ENCODE measurements at places on chromosomes 3 and 15. TPM values are rescaled to one million over a fixed set of nuclear protein-coding genes. Genes with fewer than 3 reads are reported as not detected.

- no peaks in the 10 kb centered on the region for H3K4me1 ChIP-seq
- no peaks in the 10 kb centered on the region for H3K36me3 ChIP-seq
- no peak for DNase-seq
- H3K27me3 ChIP-seq: no peaks in the 10 kb centered on the region
- no peak overlapping the region for H3K4me3 ChIP-seq
Measured at GRCh38 chr3:181470349-181470748, 241.4 kb upstream of the SOX2 start.

DNA sequence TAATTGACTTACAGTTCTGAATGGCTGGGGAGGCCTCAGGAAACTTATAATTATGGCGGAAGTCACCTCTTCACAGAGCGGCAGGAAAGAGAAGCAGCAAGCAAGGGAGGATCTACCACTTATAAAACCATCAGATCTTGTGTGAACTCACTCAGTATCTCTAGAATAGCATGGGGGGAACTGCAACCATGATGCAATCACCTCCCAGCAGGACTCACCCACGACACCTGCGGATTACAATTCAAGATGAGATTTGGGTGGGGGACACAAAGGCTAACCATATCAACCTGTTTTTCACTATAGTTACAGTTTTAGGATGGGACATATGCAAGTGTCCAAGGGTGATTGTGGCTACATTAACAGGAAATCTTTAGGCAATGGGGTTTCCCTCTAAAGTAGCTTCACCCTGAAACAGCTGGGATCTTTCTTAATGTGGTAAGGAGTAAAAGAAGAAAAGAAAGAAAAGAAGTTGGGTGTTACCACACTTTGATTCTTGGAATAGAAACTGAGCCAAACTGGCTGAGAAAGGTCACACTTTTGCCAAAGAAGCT, 453.8 kb downstream of the OTOL1 start:
- no peak overlapping the region for H3K27ac ChIP-seq
- DNase-seq: no peak
- H3K4me1 ChIP-seq: no peaks in the 10 kb centered on the region
- H3K36me3 ChIP-seq: no peaks in the 10 kb centered on the region
- H3K27me3 ChIP-seq: no peaks in the 10 kb centered on the region

GRCh38 chr3:139491027-139491700, 14.8 kb upstream of the RBP2 start:
- no peaks in the 10 kb centered on the region for H3K36me3 ChIP-seq
- DNase-seq: no peak
- H3K27ac ChIP-seq: no peak overlapping the region
- H3K4me1 ChIP-seq: no peaks in the 10 kb centered on the region

DNA sequence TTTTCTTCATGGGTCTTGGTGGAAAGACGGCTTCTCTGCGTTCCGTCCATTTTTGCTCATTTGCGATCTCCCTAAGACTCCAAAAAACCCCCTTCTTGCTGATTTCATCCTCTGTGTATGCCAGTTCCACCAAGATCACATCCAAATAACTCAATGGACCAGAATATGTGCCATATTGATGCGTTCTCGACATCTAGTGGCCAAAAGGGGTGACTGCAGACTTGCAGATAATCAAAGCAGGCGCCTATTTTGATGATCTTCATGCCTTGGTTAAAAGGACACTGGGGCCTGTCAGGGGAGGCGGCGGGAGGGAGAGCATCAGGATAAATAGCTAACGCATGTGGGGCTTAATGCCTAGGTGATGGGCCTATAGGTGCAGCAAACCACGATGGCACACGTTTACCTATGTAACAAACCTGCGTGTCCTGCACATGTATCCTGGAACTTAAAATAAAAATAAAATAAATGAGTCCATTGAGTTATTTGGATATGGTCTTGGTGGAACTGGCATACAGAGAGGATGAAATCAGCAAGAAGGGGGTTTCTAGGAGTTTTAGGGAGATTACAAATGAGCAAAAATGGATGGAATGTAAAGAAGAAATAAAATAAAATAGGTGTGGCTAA, 104.2 kb upstream of the RAD18 start:
- no peaks in the 10 kb centered on the region for H3K27me3 ChIP-seq
- H3K27ac ChIP-seq: no peak overlapping the region
- H3K36me3 ChIP-seq: no peaks in the 10 kb centered on the region
- peaks cover 21% of the 10 kb centered on the region for H3K4me1 ChIP-seq
- no peak for DNase-seq
- no peak overlapping the region for H3K4me3 ChIP-seq

PCOLCE2 gene
- 97.4 TPM for total RNA-seq

DNA sequence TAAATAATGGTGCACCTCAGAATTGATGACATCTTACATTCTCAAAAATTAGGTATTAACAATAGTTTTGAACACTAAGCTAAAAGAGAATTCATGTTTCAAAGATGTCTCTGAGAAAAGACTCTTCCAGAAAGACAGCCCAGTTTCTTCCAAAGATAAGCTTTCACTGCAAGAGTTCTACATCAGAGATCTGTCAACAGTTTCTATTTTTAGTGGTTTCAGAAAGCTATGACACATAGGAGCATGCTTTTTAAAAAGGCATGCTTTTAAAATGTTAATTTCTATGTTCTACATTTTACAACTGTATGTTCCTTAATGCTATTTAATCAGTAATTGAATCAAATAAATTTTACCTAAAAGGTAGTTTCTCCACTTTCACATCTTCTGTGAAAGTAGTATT, 88.2 kb downstream of the PLOD2 start:
- DNase-seq: no peak
- no peaks in the 10 kb centered on the region for H3K27me3 ChIP-seq
- H3K27ac ChIP-seq: no peak overlapping the region
- H3K36me3 ChIP-seq: peaks cover 7% of the 10 kb centered on the region
- H3K4me3 ChIP-seq: no peak overlapping the region

Data from heart left ventricle (tissue), 16 donors.